ENCODE measurements at places on chromosomes 16 and 17.

DNA sequence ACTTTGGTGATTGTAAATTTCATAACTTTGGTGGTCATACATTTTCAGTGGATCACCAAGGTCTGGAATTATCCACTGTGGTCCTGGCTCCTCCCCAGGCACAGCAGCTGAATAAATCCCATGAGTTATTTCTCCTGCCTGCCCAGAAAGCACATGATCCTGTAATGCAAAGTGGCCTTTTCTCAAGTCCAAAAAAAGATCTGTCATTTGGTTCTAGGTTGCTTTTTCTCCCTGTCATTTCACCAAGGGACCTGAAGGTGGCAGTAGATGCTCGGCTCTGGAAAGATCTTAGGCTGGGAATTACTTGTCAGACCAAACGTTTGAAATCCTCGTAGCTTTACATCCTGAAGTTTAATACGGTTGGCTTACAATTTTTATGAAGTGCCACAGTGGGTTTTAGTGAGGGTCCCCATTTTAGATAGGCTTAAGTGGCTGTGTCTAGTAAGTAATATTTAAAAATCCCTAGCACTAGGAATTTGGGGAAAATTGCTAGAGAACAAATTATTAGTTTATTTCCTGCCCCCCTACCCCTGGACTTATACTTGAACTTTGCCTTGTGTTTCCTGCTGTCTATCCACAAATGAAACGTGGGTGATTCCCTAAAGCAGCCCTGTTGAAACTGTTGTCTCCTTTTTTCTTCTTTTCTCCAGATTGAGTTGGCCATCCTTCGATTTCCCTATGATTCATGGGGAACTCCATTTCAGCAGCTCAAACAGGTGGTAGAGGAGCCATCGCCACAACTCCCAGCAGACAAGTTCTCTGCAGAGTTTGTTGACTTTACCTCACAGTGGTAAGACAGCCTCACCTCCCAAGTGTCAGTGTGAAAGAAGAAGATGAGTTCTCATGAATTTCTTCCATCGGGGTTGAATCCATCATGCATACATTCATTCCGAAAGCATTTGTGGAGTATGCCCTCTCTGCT, 111.7 kb downstream of the MAP2K6 start:
- peak; percentile 33 for DNase-seq

- peak; percentile 78 for DNase-seq
Measured at GRCh38 chr17:42669977-42670788, 6.6 kb downstream of the PLEKHH3 start.

GRCh38 chr17:38711792-38712571, 6.9 kb downstream of the MLLT6 start:
- DNase-seq, result no peak

GRCh38 chr17:32489320-32490100, 2.7 kb downstream of the CDK5R1 start:
- peak; percentile 29 for DNase-seq

- no peak for DNase-seq
Measured at GRCh38 chr16:87436225-87437172, 44.4 kb downstream of the MAP1LC3B start.

GRCh38 chr16:67183-67791, 5.1 kb downstream of the RHBDF1 start:
- DNase-seq, result no peak

- no peak for DNase-seq
Measured at GRCh38 chr17:59234631-59235030, 14.3 kb downstream of the GDPD1 start.

- peak; percentile 37 for DNase-seq
Measured at GRCh38 chr16:86718118-86718517, 139.8 kb downstream of the FOXL1 start.

- DNase-seq, result peak; percentile 66
Measured at GRCh38 chr16:10738231-10739077, 5.2 kb upstream of the NUBP1 start.

- DNase-seq, result no peak
Measured at GRCh38 chr16:26806657-26807056, 260.1 kb upstream of the C16orf82 start.

Data from GM10248 (cell line).